H1 (cell line): ENCODE measurements at places on chromosomes 3 and 15. TPM values are rescaled to one million over a fixed set of nuclear protein-coding genes. Genes with fewer than 3 reads are reported as not detected.

DNA sequence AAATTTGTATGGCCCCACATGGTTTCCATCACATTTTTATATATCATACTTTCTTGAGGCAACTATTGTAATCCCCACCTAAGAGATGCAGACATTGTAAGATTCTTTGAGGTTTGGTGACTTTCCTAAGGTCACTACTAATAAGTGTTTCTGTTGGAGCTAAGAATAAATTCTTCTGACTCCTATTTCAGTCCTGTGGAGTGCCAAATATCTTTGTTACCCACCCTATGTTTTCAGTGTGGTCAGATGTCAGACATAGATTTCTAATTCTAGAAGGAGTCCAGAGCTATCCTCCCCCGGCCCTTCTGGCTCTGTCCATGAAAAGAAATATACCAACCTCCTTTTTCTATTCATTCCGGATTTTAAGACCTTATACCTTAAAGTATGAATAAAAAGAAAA lies 46.2 kb upstream of the FILIP1L start:
- DNase-seq, result no peak
- H3K4me1 ChIP-seq, result no peaks in the 10 kb centered on the region
- H3K27me3 ChIP-seq, result no peaks in the 10 kb centered on the region
- H3K36me3 ChIP-seq, result peaks cover 2% of the 10 kb centered on the region; the same call in 1 of the 2 replicates
- H3K27ac ChIP-seq, result no peak overlapping the region
- no peak overlapping the region for H3K4me3 ChIP-seq

DNA sequence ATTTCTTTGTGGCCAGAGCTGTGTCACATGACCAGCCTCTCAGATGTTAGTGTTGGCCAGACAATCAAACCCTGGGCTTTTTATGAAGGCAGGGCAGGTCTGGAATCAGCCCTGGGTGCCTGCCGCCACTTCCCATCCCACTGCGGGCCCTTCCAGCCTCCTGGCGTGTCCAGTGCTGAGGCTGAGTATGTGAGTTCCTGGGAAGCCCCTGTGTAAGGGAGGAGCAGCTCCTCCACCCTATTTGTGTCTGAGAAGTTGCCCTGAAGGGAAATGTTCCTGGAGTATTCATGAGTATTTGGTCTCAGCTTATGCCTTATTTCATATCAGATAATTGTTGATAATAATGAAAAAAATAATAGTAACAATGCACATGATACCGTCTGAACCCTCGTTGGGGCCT lies 190.1 kb downstream of the NSMCE3 start:
- no peaks in the 10 kb centered on the region for H3K4me1 ChIP-seq
- DNase-seq, result no peak
- H3K36me3 ChIP-seq, result no peaks in the 10 kb centered on the region
- H3K27me3 ChIP-seq, result no peaks in the 10 kb centered on the region
- no peak overlapping the region for H3K27ac ChIP-seq

DNA sequence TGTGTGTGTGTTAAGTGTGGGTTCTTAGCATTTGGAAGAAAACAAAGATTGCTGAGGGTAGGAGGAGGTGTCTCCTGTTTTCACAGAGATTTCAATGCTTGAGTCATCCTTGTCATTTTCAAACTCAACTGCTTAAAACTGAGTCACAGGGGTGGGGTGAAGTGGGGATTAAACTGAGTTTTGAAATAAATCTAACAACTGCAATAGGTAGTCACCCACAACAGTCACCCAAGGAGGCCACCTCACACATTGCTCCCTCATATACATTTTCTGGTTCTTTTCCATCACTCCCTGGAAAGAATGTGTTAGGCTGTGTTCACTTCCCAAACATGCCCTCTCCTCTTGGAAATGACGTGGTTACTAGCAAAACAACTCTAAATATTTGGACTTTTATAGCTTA lies 187.7 kb upstream of the CMC1 start:
- H3K36me3 ChIP-seq, result no peaks in the 10 kb centered on the region
- DNase-seq, result no peak
- H3K27ac ChIP-seq, result no peak overlapping the region
- H3K4me1 ChIP-seq, result no peaks in the 10 kb centered on the region
- H3K27me3 ChIP-seq, result no peaks in the 10 kb centered on the region

DNA sequence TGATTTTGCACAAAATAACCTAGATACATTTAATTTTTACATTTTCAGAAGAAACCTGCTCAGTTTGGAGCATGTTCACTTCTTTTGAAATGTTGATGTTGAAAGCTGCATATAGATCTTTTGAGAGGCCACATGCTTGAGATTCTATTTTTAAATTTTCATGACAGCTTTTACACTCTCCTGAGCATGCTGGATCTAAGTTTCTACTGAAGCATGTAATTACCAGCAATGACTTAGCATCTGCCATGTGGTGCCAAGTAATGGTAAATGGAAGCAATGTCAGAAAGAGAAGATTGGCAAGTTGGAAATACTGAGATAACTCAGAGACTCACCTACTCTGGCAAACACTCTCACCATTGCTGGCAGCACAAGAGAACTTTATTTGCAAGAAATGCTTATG lies 310.6 kb downstream of the NSUN3 start:
- no peak for DNase-seq
- H3K36me3 ChIP-seq, result no peaks in the 10 kb centered on the region
- peaks cover 4% of the 10 kb centered on the region; the same call in 1 of the 2 replicates for H3K4me1 ChIP-seq
- H3K4me3 ChIP-seq, result no peak overlapping the region
- no peaks in the 10 kb centered on the region for H3K27me3 ChIP-seq
- H3K27ac ChIP-seq, result no peak overlapping the region

GRCh38 chr3:153028381-153028780 lies 133.6 kb upstream of the RAP2B start:
- H3K36me3 ChIP-seq, result no peaks in the 10 kb centered on the region
- no peak for DNase-seq
- H3K4me1 ChIP-seq, result no peaks in the 10 kb centered on the region
- no peak overlapping the region for H3K4me3 ChIP-seq
- H3K27ac ChIP-seq, result no peak overlapping the region

GRCh38 chr15:93243573-93243972 lies 154.6 kb upstream of the RGMA start:
- no peak overlapping the region for H3K27ac ChIP-seq
- H3K4me3 ChIP-seq, result no peak overlapping the region
- H3K4me1 ChIP-seq, result peaks cover 16% of the 10 kb centered on the region
- H3K27me3 ChIP-seq, result peaks cover 16% of the 10 kb centered on the region
- DNase-seq, result no peak

- H3K36me3 ChIP-seq, result no peaks in the 10 kb centered on the region
- DNase-seq, result no peak
- no peaks in the 10 kb centered on the region for H3K27me3 ChIP-seq
- H3K4me3 ChIP-seq, result no peak overlapping the region
- H3K4me1 ChIP-seq, result no peaks in the 10 kb centered on the region
- H3K27ac ChIP-seq, result no peak overlapping the region
These were observed 53.2 kb downstream of the TMEM212 start for GRCh38 chr3:171896316-171896715.

DNA sequence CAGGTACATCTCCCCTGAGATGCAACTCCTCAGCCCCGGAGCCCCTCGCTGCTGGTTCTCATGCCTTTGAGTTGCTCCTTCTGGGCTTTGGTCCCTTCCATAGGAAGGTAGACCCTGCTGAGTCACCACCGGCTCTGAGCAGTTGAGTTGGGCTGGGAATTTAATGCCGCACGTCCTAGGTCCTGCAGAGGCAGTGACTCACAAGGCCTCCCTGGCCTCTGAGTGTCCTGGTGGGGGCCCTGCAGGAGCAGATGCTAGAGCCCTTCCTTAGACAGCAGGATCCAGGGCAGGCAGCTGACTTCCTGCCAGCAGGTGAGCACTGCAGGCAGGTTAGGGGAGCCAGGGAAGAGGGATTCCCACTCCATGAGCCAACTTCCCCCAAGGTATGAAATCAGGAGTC lies 5.5 kb upstream of the NTRK3 start:
- no peaks in the 10 kb centered on the region for H3K36me3 ChIP-seq
- peaks cover 10% of the 10 kb centered on the region for H3K27me3 ChIP-seq
- no peaks in the 10 kb centered on the region for H3K4me1 ChIP-seq
- DNase-seq, result no peak

GRCh38 chr3:131494706-131495105 lies 8.1 kb downstream of the MRPL3 start:
- no peaks in the 10 kb centered on the region for H3K27me3 ChIP-seq
- no peaks in the 10 kb centered on the region for H3K4me1 ChIP-seq
- H3K4me3 ChIP-seq, result no peak overlapping the region
- no peak overlapping the region for H3K27ac ChIP-seq
- peaks cover 42% of the 10 kb centered on the region for H3K36me3 ChIP-seq
- DNase-seq, result no peak

- H3K27me3 ChIP-seq, result no peaks in the 10 kb centered on the region
- no peak for DNase-seq
- H3K4me3 ChIP-seq, result no peak overlapping the region
- no peaks in the 10 kb centered on the region for H3K36me3 ChIP-seq
These were observed 90.2 kb upstream of the PRR20G start for GRCh38 chr3:127377801-127378655.

- DNase-seq, result no peak
- H3K36me3 ChIP-seq, result no peaks in the 10 kb centered on the region
- peaks cover 24% of the 10 kb centered on the region for H3K4me1 ChIP-seq
- H3K4me3 ChIP-seq, result no peak overlapping the region
- no peaks in the 10 kb centered on the region for H3K27me3 ChIP-seq
- no peak overlapping the region for H3K27ac ChIP-seq
These were observed 2.7 kb downstream of the PRKCD start for GRCh38 chr3:53163444-53164387.

DNA sequence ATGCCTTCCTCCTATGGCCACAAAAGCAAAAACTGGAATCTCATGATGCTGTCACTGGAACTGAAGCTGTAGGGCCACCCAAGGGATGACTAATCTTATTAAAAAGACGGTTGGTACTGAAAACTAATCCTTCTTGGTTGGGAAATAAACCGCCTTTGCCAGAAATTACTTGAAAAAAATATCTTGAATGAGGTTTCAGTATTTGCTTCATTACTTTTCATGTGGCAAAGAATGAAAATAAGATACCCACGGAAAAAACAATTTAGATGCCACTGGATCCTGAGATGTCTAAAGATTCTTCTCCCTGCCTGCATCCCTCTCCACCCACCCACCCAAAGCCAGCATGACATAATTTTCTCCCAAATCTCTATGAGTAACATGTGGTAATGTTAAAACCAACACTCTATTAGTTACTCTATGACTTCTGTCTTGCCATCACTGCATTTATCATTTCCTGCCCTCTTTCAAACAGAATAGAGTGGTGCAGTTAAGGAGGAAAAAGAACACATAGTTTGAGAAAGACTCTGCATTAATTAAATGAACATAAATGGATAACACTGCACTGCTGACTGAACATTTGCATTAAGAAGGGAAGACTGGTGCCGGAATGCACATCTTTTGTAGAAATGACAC lies 111.8 kb upstream of the DPH6 start:
- no peaks in the 10 kb centered on the region for H3K4me1 ChIP-seq
- no peak for DNase-seq
- H3K27me3 ChIP-seq, result no peaks in the 10 kb centered on the region
- no peaks in the 10 kb centered on the region for H3K36me3 ChIP-seq

- no peaks in the 10 kb centered on the region for H3K4me1 ChIP-seq
- H3K36me3 ChIP-seq, result peaks cover 90% of the 10 kb centered on the region
- no peak overlapping the region for H3K27ac ChIP-seq
- H3K27me3 ChIP-seq, result no peaks in the 10 kb centered on the region
- DNase-seq, result peak; percentile 34
These were observed 7.1 kb downstream of the ELL3 start for GRCh38 chr15:43769584-43770228.

GRCh38 chr3:59920822-59921221 lies 871.0 kb upstream of the CFAP20DC start:
- no peaks in the 10 kb centered on the region for H3K36me3 ChIP-seq
- no peaks in the 10 kb centered on the region for H3K4me1 ChIP-seq
- H3K27ac ChIP-seq, result no peak overlapping the region
- DNase-seq, result no peak
- H3K27me3 ChIP-seq, result no peaks in the 10 kb centered on the region
- H3K4me3 ChIP-seq, result no peak overlapping the region

DNA sequence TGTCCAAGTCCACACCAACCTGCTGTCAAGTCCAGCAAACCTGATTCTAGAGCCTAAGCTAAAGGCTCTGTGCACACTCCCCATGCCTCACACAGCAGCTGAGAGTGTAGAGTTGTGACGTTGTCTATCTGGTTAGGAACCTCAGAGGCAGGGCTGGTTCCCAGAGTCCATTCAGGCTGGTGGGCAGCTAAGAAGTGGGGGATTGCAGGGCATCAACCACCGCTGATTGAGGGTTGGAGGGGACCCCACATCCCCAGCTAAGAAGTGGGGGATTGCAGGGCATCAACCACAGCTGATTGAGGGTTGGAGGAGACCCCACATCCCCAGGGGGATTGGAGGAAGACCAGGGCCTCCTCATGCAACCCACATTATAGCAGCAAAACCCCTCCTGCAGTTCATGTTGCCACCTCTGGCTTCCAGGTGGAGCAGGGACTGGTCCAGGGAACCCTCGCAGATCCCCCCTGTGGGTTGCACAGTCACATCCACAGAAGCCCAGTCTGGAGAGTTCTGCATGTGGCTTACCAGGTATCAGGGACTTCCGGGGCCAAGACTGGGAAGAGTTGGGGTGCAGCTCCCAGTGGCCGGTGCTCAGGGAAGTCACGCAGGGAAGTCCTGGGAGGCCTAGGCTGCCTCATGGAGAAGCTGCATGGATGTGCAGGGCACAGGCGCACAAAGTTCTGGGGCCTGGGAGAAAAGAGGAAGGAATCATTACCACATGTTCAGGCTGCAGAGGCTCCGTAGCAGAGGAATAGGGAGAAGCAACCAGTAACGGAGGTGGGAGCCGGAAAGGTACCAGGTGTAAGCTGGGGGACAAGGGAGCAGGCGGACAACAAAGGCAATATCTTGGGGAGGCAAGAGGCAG lies 71.4 kb upstream of the PCSK6 start:
- no peaks in the 10 kb centered on the region for H3K4me1 ChIP-seq
- no peaks in the 10 kb centered on the region for H3K27me3 ChIP-seq
- no peak overlapping the region for H3K27ac ChIP-seq
- H3K4me3 ChIP-seq, result no peak overlapping the region
- DNase-seq, result peak; percentile 28

- peaks cover 20% of the 10 kb centered on the region; the same call in 1 of the 2 replicates for H3K36me3 ChIP-seq
- H3K4me1 ChIP-seq, result no peaks in the 10 kb centered on the region
- H3K27me3 ChIP-seq, result no peaks in the 10 kb centered on the region
These were observed 52.8 kb downstream of the XRN1 start for GRCh38 chr3:142394921-142395622.

GRCh38 chr3:100426067-100426682 lies 24.8 kb downstream of the LNP1 start:
- DNase-seq, result no peak
- no peak overlapping the region for H3K27ac ChIP-seq
- no peaks in the 10 kb centered on the region; the same call in 1 of the 2 replicates for H3K36me3 ChIP-seq
- H3K4me3 ChIP-seq, result no peak overlapping the region
- no peaks in the 10 kb centered on the region for H3K4me1 ChIP-seq

The SNURF gene
- total RNA-seq, result 76.5 and 94.5 TPM in 2 replicates

The WDR72 gene
- 1.9 and 2.1 TPM in 2 replicates for total RNA-seq

The SNX4 gene
- total RNA-seq, result 21.7 and 23.1 TPM in 2 replicates

The OXTR gene
- total RNA-seq, result 2.2 and 2.3 TPM in 2 replicates

The KNG1 gene
- total RNA-seq, result 0.31 TPM in 1 of 2 replicates, not detected in the other

The GRAMD2A gene
- 0.36 and 1.5 TPM in 2 replicates for total RNA-seq

The ADGRG7 gene
- not detected in 2 replicates for total RNA-seq
